HT1080 (cell line): ENCODE measurements at places on chromosomes 13 and 19. TPM values are rescaled to one million over a fixed set of nuclear protein-coding genes. Genes with fewer than 3 reads are reported as not detected.

GRCh38 chr13:112073245-112074138 is 6.5 kb downstream of the SOX1 start:
- DNase-seq, result no peak

- no peak for DNase-seq
Measured at GRCh38 chr19:10316229-10317044, 622 bp upstream of the FDX2 start.

DNA sequence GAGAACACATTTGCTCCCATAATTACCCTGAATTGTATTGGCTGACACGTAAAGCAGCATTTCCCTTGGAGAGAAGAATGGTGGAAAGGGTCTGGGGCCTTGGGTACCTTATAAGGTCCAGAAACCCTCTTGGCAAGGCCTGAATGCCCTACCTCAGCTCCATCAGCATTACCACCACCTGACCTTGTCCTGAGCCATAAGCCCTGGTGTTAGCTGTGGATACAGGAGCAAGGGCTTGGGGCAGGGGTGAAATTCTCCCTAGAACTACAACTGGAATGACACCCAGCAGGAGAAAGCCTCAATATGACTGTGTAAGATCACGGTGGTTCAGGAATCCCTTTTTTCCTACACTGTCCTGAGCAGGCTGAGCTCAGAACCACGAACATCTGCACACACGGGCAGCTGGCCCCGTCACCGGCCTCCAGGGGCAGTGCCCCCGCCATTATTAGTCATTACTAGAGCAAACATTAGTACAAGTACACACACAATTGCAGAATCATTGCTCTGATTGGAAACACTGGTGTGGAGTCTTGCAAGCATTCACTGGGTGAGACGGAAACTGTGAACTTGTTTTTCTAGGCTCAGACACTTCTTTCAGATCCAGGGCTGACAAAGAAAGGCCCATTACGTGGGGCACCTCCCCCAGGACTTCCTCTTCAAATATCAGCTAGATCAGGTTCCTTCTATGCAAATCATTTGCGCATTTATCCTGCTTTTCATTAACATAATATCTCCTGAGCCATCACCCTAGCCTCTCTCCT is 26.8 kb upstream of the MTIF3 start:
- peak; percentile 43 for DNase-seq

GRCh38 chr13:46383383-46383782 is 3.7 kb downstream of the RUBCNL start:
- no peak for DNase-seq

- DNase-seq, result peak; percentile 64
Measured at GRCh38 chr19:43526884-43527859, at the start of gene ETHE1. Gene ETHE1 (minus strand): TSS chr19:43527201. CDS start chr19:43527177, 24 bp downstream.

Gene FUT1
- total RNA-seq, result 0.10 TPM in 1 of 2 replicates, not detected in the other
